ENCODE measurements at places on chromosomes 5 and 9. TPM values are rescaled to one million over a fixed set of nuclear protein-coding genes. Genes with fewer than 3 reads are reported as not detected.

DNA sequence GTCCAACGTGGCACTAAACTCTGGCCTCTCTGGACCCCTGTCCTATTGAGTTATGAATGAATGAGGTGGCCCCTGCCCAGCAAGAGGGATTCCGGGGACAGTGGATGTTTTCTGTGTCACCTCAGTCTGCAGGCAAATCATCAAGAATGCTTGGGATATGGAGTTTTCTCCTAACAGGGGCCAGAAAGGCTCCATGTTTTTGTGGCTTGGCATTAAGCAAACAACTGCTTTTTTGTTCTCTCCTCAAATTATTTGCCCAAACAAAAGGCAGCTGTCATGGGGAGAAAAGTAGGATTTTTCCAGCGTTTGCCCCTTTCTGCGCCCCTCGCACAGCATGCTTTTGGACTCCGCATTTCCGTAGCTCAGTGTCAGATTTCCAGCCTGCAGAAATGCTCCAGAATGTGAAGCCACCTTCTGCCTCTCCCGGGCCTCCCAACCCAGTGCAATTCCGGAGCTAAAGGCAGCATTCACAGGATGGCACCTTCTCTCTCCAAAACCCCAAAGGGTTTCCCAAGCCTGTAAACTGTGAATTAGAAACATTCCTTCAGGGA is 553.3 kb downstream of the CCDC171 start:
- DNase-seq: no peak

The TMEM232 gene
- not detected for total RNA-seq

The LCN1 gene
- total RNA-seq: not detected

The SAXO1 gene
- total RNA-seq: not detected

- DNase-seq: no peak
These were observed 21.8 kb upstream of the FKTN start for GRCh38 chr9:105535920-105536668.

DNA sequence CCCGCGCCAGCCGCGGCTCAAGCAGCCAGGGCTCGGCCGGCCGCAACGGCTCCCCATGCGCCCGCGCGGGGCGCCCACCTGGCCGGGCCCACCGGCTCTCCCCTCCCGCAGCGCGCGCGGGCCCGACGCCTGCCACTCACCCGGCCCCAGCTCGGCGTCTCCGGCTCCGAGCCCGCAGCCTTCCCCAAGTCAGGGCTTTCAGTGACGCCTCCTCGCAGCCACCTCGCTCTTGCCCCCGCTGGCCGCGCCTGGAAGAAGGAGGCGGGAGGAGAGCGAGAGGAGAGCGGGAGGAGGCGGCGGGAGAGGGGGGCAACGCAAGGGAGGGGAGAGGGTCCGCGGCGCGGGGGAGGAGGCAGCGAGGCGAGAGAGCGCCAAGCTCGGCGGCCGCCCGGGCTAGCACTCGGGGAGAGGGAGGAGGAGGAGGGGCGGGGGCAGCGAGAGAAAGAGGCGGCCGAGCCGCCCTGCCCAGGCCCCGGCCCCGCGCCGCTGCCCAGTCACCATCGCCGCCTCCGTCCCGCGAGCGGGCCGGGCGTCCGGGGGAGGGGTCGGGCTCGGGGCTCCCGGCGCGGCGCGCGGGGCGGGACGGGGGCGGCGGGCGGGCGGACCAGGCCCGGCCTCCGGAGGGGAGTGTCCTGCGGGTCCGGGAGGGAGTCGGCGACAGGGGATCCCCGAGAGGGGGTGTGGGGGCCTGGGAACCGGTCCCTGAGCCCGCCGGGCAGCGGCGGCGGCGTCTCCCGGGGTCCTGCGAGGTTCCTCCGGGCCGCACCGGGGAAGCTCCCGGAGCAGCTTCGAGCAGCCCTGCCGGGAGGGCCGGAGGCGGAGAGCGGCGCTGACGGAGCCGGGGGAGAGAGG is at the start of gene LHFPL2:
Gene LHFPL2 (minus strand): TSS at position 414 of the 852 bp plus-strand sequence. CDS start 138,559 bp downstream, outside the sequence.
- peak; percentile 23 for DNase-seq

The PCDHGC4 gene
- total RNA-seq: not detected

Data from G401 (cell line).